ENCODE measurements at places on chromosomes 1 and 21.

- DNase-seq: no peak
These were observed 19.2 kb downstream of the CAPZB start for GRCh38 chr1:19466112-19466561.

- no peak for DNase-seq
These were observed 6.6 kb upstream of the PRPF38B start for GRCh38 chr1:108685529-108685928.

- no peak for DNase-seq
These were observed 183.7 kb upstream of the FAM78B start for GRCh38 chr1:166350490-166350889.

DNA sequence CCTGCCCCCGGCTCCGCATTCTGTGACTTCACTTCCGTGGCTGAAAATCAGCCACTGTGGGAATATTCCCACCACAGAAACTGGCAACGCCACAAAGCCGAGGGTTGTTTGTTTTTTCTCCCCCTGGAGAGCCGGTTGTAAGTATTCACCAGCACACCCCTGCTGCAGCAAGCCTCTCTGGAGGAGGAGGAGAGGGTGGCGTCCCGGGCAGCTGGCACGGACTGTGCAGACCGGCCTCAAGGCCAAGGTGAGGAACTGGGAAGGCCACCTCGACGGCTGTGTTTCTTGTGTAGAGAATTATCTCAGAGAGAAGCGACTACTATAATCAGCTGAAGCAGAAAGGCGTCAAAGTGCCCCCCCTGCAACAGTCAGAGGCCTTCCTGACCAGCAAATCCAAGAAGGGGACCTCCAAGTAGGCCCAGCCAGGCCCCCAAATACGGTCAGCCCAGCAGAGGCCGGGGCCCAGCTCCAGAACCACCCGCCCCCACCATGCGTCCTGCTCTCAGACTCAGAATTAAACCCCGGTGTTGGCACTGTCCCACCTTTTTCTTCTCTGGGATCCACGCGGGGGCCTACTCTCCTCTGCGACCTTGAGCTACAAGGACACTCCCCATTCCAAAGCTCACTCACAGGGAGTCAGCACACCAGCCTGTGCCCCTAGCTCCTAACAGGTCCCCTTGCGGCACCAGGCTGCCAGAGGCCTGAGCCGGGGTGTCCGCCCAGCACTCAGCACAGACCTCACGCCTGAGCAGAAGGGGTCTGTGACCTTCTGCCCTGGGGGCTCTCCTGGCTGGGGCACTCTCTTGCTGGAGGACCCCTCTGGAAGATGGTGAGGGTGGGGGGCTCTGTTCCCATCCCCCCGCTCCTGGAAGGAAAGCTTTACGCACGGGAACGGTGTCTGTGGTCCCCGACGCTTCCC, 1.2 kb upstream of the SMIM1 start:
- DNase-seq: no peak

DNA sequence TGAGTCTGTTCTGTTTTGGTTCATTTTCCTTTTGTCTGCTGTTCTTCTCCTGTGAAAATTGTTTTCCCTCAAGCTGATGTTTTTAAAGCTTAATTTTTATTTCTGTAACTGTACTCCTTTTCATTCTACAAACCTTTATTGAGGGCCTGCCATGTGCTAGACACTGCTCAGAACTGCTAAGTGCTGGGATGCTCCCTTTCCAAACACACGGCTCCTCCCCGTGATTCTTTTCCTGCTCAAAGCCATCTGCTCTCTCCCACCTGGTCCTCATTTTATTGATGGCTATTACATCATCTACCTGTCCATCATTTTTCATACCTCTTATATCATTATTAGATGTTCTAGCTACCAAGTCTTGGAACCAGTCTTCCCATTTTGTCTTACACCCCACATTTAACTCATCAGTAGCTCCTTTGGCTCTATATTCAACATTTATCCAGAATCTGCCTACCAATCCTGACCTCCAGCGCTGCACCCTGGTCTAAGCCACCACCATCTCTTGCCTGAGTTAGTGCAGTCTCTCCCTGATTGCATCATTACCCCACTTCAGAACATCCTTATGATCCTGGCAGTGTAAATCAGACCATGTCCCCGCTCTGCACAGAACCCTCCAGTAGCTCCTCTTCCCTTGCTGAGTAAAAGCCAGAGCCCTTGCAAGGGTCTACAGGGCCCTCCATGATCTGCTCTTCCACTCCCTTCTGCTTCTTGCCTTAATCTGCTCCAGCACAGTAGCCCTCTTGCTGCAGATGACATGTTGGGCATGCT, 118.1 kb downstream of the CACNA1E start:
- DNase-seq: no peak

GRCh38 chr1:52518962-52519361, 33.9 kb downstream of the TUT4 start:
- no peak for DNase-seq

- DNase-seq: peak; percentile 74
These were observed 9.1 kb upstream of the MTFR1L start for GRCh38 chr1:25810341-25811299.

DNA sequence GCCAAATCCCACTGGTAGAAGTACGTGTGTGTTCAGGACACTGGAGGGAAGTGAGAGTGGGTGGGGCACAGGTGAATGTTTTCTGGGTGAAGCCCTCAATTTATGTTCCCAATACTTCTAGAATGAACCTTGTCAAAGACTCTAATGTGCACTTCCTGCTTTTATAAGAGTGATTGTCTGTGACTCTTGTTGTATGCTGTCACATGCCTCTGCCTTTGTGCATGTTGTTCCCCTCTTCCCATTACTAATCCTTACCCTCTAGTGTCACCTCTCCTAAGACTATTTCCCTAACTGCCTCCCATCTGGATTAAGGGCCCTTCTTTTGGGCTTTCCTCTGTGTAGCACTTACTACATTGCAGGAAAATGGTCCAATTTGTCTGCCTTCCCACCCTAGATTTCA, 2.5 kb upstream of the LINGO4 start:
- DNase-seq: no peak

DNA sequence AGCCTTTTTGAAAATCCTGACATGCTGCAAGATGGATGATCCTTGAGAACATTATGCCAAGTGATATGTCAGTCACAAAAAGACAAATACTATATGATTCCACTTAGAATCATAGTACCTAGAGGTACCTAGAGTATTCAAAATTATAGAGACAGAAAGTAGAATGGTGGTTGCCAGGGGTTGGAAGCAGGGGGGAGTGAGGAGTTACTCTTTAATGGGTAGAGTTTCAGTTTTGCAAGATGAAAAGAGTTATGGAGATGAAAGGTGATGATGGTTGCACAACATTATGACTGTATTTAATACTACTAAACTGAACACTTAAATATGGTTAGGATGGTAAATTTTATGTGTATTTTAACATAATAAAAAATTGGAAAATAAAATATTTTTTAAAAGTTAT, 37.9 kb upstream of the PODN start:
- no peak for DNase-seq

DNA sequence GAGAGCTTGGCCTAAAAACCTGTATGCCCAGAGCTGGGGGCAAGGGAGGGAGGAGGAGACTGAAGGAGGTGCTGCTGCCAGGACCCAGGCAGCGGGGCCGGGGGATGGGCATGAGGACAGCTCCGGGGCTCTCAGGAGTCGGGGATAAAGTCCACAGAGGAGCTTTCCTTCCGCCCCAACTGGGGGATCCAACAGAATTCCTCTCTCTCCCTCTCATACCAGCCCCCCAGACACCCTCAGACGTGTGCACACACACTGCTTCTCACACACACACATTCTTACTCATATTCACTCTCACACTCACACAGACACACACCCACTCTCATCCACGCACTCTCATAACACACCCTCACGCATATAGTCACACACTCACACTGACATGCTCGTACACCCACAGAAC, 39.1 kb downstream of the SYF2 start:
- DNase-seq: no peak

- DNase-seq: no peak
These were observed 379.6 kb downstream of the BRINP3 start for GRCh38 chr1:190098107-190098506.

All from stimulated activated CD8-positive, alpha-beta memory T cell treated with anti-CD3 and anti-CD28 coated beads, Interleukin-7, amount 100 ng/mL, for 1 hour (primary cell).